ENCODE measurements at places on chromosomes 2 and 18.

GRCh38 chr2:12155303-12156051, 409.0 kb downstream of the LPIN1 start:
- DNase-seq: no peak

DNA sequence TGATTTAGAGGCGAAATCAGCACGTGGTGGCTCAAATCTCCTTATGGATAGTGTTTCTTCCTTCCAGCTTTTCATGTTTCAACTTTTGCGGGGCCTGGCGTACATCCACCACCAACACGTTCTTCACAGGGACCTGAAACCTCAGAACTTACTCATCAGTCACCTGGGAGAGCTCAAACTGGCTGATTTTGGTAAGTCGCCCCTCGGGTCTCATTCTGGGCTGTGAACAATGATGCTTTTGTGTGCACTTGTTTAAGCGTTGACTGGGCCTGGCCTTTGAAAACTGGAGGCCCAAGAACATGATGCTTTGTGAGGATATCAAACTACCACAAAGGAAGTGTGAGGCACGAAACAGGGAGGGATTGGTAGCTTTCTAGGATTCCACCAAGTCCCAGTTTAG, 27.4 kb downstream of the CDK15 start:
- DNase-seq: no peak

DNA sequence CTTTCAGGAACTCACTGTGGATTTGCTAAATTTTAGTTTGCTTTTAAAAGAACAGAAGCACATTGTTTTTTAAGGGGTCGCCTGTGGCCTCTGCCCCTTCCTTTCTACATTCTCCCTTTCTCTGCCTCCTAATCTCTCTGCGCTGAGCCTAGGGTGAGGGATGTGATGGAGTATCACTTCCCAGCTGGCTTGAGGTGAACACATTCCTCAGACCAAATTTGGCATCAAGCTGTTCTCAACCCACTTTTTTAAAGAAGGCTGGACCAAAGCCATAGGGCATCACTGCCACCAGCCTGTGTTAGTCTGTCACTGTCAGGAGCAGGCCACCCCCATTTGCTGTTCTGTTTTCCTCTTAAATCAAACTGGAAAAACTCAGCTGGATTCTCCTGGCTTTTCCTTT, 27.4 kb downstream of the EIF4E2 start:
- no peak for DNase-seq

- no peak for DNase-seq
These were observed 32.1 kb upstream of the KCNG2 start for GRCh38 chr18:79765491-79766245.

GRCh38 chr2:60118061-60118460, 435.4 kb downstream of the BCL11A start:
- no peak for DNase-seq

DNA sequence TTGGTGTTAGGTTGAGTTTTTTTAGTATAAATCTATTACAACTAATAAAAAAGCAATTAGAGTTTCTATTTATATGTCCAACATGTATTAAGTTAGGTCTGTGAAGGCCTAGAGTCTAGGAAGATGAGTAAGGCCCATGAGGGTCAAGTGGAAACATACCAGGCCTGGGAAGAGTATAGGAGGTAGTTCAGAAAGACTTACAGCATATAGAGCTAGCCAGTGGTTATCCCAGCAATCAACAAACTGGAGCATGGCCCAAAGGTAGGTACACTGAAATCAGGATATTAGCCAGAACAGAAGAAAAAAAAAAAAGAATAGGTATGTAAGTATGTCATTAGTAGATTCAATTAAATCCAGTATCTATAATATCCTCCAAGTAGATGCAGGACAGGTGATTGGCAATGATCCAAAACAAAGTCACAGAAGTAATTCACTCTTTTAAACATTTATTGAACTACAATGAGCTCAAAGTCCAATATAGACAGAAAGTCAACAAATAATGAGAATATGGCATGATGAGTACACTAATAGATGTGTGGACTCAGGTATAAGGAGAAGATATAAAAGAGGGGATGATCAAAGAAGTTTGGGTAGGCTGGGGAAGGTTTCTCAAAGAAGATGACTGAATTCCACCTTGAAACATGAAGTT, 70.3 kb downstream of the IKZF2 start:
- DNase-seq: no peak

DNA sequence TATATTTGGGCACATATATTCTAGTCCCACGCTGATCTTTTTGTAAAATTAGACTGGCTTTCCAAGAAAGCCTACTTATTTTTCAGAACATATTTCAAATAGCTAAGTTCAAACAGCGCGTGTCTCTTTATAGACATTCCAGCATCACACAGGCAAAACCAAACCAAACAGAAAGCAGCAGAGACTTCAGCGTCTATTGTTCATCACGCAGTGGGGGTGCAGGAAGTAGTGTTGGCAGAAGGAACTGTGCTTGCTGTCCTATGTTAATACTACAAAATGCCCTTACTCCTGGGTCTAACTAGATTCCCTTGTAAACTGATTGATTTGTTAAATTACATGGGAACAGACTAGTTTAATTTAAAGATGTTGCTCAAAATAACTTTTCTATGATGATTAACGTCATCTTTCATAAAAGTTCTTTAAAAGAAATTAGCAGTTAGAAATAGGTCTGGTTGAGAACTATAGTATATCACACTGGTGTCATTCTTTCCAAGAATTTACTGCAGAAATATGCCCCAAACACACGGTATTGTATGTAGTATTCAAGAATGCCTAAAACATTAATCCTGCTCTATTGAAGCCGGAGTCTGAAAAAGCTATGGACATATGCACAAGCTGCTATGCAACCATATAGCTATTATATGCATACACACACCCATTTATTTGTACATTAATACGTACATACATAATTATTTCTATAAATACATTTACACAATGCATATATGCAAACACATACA, 436.3 kb downstream of the CBLN2 start:
- no peak for DNase-seq

GRCh38 chr18:33664241-33664874, 86.3 kb downstream of the ASXL3 start:
- no peak for DNase-seq

GRCh38 chr2:234091432-234091879, 41.0 kb downstream of the SPP2 start:
- no peak for DNase-seq

DNA sequence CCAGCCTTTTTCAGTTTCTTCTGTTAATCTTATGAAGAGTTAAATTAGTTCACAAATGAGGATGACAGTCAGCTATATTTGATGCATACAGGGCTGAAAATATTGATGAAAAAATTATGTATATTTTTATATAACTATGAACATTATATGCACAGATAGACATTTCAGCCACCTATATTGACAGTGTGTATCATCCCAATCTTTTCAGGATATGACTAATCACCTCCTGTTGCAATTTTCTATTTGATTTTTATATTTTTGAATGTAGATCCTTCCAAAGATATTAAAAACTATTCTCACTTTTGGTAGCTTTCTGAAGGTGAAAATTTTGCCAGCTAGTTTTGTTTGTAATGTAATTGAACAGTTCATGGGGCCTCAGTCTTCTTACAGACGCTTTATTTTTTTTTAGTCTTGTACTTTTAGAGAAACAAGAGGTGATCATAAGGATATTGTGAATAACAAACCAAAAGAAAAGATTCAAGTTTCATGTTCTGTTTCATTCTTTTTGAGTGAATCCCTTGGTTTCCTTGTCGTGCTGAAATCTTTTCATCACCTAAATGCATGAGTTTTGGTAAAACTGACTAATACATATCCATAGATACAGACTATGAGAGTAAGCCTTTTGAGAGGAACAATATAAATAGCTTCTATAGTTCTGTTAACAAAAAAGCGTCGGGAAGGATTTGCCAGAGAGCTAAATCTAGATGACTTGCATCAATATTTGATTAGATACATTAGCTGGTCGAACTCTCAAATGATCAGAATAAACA, 123.1 kb downstream of the ARHGAP15 start:
- DNase-seq: no peak

DNA sequence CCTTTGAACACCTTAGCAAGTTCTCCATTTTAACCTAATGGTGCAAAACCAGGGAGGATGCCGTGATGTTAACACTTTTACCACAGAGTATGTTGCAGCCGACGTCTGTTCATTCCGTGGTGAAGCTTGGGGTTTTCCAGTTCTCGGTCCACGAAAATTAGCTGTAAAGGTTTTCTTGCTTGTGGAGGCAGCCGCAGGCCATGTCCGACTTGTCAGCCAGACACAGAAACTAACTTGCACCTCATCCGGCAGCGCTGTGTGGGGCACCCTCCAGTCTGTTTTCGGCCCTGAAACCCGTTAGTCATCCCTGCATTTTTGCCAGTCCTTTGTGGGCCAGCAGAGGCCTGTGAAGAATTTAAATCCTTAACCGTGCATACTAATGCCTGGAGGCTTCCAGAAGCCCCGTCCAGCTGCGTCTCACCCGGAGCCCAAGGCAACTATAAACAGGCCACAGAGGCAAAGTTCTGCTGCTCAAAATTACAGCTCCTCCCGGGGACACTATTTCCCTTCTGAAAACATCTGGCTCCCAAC, 70.6 kb downstream of the SH3YL1 start:
- peak; percentile 13 for DNase-seq

DNA sequence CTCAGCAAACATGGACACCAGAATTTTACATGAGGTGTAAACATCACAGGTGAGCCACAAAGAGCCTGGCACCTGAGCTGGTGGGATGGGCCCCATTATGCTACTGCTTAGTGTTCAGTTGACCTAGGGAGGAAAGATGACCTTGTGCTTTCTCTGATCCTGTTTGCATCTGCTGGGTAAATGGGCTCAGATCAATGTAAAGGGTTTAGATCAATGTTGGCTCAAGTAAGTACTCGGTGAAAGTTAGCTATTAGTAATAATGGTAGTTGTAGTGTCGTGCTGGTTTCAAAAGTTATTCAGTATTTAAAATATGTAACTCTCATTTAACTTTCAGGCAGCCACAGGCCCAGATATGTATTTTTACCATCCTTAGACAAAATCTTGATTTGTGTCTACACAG, 19.8 kb downstream of the ABHD3 start:
- no peak for DNase-seq

DNA sequence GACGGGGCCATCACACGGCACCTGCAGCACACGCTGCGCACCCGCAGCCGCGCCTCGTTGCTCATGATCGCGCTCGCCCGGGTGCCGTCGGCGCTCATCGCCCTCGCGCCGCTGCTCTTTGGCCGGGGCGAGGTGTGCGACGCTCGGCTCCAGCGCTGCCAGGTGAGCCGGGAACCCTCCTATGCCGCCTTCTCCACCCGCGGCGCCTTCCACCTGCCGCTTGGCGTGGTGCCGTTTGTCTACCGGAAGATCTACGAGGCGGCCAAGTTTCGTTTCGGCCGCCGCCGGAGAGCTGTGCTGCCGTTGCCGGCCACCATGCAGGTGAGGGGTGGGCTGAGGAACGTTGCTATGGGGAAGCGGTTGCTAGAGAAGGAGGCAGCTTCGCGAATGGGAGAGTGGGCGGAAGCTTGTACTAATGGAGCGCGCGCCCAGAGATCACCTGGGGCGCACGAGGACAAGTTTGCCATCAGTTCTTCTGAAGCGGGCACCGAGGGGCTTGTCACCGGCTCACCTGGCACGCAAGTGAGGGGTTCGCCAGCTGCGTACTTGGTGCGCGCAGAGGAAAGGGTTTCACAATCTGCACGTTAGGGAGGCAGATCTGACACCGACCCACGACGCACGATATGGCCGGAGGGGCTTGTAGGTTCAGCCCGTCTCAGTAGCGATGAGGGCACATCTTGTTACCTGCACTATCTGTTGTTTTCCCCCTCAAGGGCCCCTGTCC, 45.6 kb downstream of the DDX18 start:
- no peak for DNase-seq

GRCh38 chr2:134934150-134934549, 15.5 kb downstream of the CCNT2 start:
- no peak for DNase-seq

GRCh38 chr18:14927701-14928100, 179.7 kb downstream of the ANKRD30B start:
- no peak for DNase-seq

GRCh38 chr2:95056044-95056443, 30.5 kb downstream of the MAL start:
- DNase-seq: no peak

DNA sequence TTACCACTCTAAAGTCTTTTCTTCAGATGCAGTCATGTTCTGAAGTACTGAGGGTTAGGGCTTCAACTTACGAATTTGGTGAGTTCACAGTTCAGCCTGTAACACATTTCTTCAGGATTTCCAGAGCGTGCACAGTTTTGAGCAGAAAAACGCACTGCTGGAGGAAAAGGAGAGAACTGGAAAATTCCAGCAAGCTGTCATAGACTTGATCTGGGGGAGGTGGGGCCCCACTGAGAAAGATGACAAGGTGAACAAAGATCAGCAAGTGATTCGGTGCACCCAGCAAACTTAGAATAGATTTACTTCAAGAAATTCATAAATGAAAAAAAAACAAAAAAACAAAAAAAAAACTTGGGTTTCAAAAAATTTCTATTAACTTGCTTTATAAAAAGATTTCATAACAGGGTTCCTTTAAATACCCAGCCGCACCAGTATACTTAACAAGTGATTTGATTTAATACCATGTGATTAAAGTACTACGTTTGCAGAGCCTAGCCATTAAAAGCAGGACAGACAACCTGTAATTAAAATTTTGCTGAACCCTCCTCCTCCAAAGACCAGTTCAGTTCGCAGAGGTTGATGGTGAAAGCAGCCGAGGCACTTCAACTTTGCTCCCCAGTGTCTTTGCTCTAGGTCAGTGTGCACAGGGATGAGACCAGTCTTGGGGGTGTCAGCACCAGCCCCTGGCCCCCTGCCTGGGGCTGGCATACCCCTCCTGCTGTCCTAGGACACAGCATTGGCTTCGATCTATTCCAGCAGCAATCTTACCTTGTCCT, 30.5 kb downstream of the CTIF start:
- DNase-seq: no peak

GRCh38 chr2:1538663-1539062, 125.4 kb downstream of the TPO start:
- peak; percentile 70 for DNase-seq

DNA sequence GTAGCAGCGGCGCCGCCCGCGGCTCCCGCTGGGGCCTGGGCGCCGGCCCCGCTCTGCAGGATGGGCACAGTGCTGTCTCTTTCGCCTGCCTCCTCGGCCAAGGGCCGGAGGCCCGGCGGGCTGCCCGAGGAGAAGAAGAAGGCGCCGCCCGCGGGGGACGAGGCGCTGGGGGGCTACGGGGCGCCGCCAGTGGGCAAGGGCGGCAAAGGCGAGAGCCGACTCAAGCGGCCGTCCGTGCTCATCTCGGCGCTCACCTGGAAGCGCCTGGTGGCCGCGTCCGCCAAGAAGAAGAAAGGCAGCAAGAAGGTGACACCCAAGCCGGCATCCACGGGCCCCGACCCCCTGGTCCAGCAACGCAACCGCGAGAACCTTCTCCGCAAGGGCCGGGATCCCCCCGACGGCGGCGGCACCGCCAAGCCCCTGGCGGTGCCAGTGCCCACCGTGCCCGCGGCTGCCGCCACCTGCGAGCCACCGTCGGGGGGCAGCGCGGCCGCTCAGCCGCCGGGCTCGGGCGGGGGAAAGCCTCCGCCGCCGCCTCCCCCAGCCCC, 369 bp downstream of the CDK5R2 start:
- no peak for DNase-seq

- no peak for DNase-seq
These were observed 94.4 kb upstream of the NEUROD1 start for GRCh38 chr2:181774685-181775084.

- no peak for DNase-seq
These were observed 168.1 kb downstream of the NRXN1 start for GRCh38 chr2:50863856-50864255.
